Stimulated activated CD8-positive, alpha-beta memory T cell treated with anti-CD3 and anti-CD28 coated beads, Interleukin-2, amount 100 ng/mL, for 1 hour (primary cell): ENCODE measurements at places on chromosomes 11 and 22.

- DNase-seq, result no peak
These were observed 57.9 kb downstream of the CD82 start for GRCh38 chr11:44623341-44623730.

GRCh38 chr22:31271485-31271884 lies 20.8 kb downstream of the PIK3IP1 start:
- no peak for DNase-seq

DNA sequence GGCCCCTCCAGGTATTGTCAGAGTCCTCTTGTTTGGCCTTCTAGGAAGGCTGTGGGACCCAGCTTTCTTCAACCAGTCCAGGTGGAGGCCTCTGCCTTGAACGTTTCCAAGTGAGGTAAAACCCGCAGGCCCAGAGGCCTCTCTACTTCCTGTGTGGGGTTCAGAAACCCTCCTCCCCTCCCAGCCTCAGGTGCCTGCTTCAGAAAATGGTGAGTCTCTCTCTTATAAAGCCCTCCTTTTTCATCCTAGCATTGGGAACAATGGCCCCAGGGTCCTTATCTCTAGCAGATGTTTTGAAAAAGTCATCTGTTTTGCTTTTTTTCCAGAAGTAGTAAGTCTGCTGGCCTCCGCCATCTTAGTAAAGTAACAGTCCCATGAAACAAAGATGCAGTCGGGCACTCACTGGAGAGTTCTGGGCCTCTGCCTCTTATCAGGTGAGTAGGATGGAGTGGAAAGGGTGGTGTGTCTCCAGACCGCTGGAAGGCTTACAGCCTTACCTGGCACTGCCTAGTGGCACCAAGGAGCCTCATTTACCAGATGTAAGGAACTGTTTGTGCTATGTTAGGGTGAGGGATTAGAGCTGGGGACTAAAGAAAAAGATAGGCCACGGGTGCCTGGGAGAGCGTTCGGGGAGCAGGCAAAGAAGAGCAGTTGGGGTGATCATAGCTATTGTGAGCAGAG lies at the start of gene CD3E:
Gene CD3E (plus strand): TSS at position 163 of the 681 bp plus-strand sequence. CDS start 223 bp downstream, at position 386.
- DNase-seq, result peak; percentile 40

GRCh38 chr11:123924027-123924426 lies 15.4 kb upstream of the OR4D5 start:
- DNase-seq, result no peak

DNA sequence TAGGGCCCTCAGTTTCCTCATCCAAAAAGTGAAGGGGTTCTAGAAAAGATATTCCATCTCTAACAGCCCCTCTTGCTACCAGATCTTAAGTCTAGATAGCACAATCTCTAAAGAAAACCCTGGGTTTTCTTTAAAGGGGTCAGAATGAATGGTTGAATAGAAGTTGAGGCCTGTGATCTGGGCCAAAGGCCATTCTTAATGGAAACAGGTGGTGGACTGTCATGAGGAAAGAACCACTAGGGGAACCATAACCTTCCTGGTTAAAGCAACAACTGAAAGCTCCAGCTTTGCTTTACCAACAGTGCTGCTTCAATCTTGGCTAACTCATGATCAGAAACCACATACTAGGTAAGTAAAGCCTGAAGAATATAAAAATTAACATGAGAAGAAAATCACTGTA lies 1.8 kb downstream of the CELF1 start:
- no peak for DNase-seq

- DNase-seq, result no peak
These were observed 1313.6 kb downstream of the TBC1D22A start for GRCh38 chr22:48076008-48076407.
